ENCODE measurements at places on chromosomes 7 and 10.
A peak's percentile ranks its signal among the peaks of the same experiment; 100 is the strongest.

GRCh38 chr10:132614431-132615340 lies 77.1 kb downstream of the INPP5A start:
- no peak overlapping the region for H3K4me3 ChIP-seq
- DNase-seq, result no peak
- no peak overlapping the region for H3K27ac ChIP-seq
- peaks cover 10% of the 10 kb centered on the region for H3K4me1 ChIP-seq
- H3K36me3 ChIP-seq, result peaks cover 8% of the 10 kb centered on the region

- no peak for DNase-seq
- no peaks in the 10 kb centered on the region for H3K27me3 ChIP-seq
- H3K4me3 ChIP-seq, result no peak overlapping the region
- H3K36me3 ChIP-seq, result no peaks in the 10 kb centered on the region
- no peak overlapping the region for H3K27ac ChIP-seq
These were observed 130.9 kb downstream of the NXPH1 start for GRCh38 chr7:8564281-8564680.

DNA sequence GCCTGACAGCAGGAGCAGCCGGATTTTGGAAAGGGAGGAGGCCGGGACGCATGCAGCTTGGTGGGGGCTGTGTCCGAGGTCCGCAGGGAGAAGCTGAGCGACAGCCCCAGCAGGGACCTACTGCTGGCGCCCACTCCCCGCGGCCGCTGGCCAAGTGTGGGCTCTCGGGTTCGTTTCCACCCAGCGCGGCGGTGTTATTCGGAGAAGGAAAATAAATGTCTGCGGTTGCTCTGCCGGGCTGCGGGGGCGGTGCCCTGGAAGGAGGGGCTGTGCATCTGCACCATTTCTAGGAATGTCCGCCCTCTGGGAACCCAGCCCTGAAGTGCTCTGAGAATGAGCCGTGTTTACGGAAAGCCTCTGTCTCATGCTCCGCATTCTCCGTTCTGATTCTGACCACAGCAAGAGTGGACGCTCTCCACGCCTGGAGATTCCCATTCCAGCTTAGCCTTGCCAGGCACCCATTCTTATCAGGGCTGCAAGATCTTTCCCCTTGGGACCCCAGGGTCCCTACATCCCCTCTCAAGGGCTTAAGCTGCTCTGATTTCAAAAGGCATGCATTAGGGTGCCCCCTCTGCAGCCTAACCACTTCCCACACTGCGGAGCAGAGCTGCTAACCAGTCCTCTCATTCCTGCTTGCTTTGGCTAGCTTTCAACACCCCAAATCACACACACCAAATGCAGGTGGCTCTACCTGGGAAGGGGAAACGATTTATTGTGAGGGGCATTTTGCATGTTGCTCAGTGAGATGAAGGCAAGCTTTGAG lies 256.6 kb upstream of the GLI3 start:
- peak; percentile 79 for DNase-seq
- H3K27ac ChIP-seq, result no peak overlapping the region
- no peaks in the 10 kb centered on the region for H3K36me3 ChIP-seq
- peak overlapping the region; percentile 11 for H3K4me3 ChIP-seq
- no peaks in the 10 kb centered on the region for H3K27me3 ChIP-seq

DNA sequence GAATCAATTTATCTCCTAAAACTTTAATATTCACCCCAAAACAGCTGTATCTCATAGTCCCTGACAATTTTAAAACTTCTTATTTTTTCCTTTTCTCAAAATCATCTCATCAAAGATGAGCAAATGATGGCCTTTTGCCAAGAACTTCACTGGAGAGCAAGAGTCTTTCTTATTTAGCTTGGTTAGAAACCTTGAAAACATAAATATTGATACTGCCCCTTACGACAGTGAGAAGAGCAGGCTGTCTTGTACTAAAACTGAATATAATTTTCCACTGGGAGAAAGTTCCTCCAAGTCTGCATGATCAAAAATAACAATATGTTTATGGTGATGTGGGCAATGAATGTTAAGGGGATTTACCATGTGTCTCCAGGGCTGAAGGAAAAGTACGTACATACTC lies 109.0 kb downstream of the COL28A1 start:
- DNase-seq, result no peak
- H3K4me1 ChIP-seq, result no peaks in the 10 kb centered on the region
- H3K27me3 ChIP-seq, result no peaks in the 10 kb centered on the region
- H3K4me3 ChIP-seq, result no peak overlapping the region

All from trophoblast cell (in vitro differentiated cells and primary cell).